Calu3 (cell line): ENCODE measurements at places on chromosomes 5 and 9.

- DNase-seq, result peak; percentile 91
Measured at GRCh38 chr5:6765612-6766525, 52.6 kb downstream of the TENT4A start.

DNA sequence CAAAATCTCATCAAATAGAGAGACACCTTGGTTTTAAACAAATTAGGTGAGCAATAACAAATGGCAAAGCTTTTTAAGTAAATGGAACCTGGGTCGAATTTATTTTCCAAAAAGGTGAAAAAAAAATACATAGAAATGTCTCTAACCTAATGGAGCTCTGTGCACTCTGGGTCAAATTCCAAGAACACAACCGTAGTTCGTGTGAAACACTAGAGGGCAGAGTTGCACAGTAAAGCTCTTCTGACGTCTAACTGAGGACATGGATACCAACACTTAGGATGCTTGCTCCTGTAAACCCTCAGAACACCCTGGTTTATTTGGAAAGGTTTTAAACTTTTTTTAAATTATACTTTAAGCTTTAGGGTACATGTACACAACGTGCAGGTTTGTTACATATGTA is 18.9 kb downstream of the MARCHF11 start:
- peak; percentile 20 for DNase-seq

DNA sequence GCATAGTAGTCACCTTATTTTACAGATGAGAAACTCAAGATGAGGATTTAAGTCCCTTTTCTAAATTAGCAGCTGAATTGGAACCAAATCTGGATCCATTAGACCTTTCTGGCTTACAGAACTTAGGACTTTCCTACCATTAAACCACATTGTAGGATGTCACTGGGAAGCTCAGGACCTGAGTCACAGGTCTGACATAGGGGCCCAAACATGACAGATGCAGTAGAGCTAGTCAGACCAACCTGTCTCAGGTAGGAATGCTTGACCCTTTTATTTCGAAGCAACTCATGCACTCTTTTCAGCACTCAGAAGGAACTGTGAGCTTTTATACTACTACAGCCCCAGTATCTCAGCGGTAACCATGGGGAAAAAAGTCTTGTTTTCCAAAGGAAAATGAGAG is 2.6 kb downstream of the RAB24 start:
- DNase-seq, result no peak

GRCh38 chr5:65262649-65263059 is 219.1 kb downstream of the ADAMTS6 start:
- DNase-seq, result no peak

DNA sequence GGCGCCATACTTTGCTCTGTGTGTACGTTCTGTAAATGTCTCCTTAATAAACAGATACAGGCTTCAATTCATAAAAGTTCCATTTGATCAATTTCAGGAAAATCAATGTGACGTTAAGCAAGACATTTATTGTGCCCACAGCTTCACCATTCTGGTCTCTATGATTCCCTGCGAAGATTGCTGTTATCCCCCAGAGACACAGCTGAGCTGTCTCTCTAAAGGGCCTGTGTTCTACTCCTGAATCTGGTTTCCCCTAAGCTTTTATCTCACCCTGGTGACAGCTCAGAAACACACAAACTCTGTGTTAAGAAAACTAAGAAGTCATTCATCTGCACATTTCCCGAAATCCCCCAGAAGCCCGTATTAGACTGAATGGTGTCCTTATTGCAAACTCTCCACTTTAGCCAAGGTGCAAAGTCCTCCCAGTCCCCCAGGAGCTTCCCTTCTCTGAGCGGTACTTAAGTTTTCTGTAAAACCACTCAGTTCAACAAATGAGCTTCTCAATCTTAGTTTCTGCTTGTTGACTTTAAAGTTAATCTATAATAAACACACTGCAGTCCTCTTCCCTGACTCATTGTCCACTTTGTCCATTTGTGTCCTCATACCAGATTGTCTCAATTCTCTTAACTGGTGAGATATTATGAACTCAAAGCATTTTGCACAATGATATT is 1.4 kb upstream of the C5orf15 start:
- DNase-seq, result peak; percentile 70

DNA sequence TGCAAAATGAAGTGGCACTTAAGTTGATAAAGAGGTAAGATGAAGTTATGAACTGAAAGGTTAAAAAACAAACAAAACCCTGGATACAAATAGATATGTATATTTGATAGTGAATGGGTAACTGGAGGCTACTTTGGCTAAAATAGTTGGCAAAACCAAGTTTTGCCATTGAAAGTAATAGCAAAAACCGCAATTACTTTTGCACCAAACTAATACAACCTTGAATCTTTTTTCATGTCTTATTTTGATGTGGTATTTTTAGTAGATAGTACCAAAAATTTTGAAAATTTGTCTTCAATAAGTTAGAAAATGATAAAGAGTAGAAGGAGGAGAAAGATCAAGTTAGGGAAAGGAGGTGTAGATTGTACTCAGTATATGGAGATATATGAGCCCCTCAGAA is 47.9 kb upstream of the PLCXD3 start:
- DNase-seq, result no peak

DNA sequence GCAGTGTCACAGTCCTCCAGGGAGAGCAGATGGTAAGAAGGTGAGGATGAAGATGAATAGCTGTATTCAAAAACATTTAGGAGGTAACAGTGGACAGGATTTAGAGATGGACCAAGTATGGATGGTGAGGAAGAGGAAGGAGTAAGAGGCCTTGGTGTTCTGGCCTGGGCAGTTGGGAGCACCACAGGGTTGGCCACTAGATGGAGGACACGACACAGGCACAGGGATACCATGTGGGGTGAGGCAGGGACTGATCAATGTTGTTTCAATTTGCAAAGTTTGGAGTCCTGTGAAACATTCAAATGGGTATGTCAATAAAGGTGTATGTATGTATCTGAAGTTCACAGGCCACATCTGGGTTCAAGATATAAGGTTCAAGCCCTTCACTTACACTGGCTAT is 141.1 kb upstream of the RASEF start:
- DNase-seq, result no peak

- DNase-seq, result no peak
Measured at GRCh38 chr5:123881759-123882244, 369.8 kb downstream of the CSNK1G3 start.

DNA sequence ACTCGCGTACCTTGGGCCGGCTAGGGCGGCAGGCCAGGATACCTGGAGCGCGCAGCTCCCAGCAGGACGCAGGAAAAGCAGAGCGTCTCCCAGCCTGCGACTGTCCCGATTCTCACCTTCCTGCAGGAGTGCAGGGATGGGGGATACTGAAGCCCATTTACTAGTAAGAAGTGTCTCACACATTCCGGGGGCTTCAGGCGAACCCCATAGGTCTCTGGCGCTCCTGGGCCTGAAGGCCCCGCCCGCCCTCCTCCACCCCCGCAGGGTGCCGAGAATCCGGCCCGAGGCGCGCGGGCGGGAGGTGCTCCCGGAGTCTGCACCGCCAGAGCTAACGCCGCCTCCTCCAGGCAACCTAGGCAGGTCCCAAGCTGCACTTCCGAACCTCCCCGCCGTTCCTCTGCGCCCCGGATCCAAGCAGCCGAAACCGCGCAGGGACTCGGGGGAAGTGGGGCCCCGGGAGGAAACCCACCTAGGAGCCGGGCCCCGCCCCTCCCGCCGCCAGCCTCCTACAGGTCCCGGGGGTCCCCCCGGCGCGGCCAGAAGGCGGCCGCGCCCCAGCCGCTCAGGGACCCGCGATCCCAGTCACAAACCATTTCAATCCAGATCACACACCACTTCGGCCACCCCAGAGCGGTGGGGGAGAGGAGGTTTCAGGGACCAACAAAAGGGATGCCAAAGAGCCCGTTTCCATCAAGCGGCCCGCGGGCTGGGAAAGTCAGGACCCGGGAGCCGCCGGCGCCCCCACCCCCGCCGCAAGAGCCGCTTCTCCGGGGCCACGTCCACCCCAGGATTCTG is 1.2 kb downstream of the ROR2 start:
- peak; percentile 36 for DNase-seq

- DNase-seq, result no peak
Measured at GRCh38 chr9:121645853-121646807, 5.3 kb upstream of the DAB2IP start.

- DNase-seq, result no peak
Measured at GRCh38 chr9:98532574-98532973, 176.2 kb downstream of the GABBR2 start.

GRCh38 chr5:7822449-7822848 is 28.5 kb downstream of the CFAP90 start:
- no peak for DNase-seq

GRCh38 chr5:116520771-116521170 is 53.9 kb downstream of the SEMA6A start:
- no peak for DNase-seq

DNA sequence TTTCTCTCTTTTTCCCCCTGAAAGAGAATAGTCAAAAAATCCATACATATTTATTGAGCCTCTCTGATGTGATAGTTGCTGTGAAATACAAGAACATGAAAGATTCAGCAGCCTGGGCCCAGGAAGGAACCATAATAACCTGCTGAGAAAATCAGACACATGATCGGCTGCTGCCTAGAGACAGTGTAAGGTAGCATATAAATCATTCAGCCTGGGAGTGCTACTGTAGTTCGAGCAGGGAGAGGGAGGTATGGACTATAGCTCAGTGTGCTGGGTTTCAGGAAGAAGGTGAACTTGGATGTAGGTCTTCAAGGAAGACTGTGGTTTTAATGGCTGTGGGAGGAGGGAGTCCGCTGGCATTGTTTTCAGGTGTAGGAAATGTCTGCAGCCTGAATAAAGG is 469.1 kb downstream of the RAB3C start:
- no peak for DNase-seq

DNA sequence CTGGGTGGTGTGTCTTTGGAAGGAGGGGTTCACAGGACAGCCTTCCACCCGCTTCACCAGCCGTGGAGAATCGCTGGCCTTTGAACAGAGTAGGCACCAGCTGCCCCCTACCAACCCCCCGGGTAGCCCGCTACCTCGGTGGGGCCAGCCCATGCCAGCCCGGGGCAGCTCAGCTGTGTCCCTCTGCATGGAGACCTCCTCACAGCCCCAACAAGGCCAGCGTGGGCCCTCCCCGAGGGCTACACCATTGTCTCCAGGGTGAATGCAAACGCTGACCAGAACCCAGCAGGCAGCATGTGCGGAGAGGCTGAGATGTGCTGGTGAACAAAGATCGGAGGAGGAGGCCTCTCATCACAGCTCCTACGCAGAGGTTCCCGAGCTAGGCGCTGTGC is 51.9 kb downstream of the LMX1B start:
- DNase-seq, result no peak

DNA sequence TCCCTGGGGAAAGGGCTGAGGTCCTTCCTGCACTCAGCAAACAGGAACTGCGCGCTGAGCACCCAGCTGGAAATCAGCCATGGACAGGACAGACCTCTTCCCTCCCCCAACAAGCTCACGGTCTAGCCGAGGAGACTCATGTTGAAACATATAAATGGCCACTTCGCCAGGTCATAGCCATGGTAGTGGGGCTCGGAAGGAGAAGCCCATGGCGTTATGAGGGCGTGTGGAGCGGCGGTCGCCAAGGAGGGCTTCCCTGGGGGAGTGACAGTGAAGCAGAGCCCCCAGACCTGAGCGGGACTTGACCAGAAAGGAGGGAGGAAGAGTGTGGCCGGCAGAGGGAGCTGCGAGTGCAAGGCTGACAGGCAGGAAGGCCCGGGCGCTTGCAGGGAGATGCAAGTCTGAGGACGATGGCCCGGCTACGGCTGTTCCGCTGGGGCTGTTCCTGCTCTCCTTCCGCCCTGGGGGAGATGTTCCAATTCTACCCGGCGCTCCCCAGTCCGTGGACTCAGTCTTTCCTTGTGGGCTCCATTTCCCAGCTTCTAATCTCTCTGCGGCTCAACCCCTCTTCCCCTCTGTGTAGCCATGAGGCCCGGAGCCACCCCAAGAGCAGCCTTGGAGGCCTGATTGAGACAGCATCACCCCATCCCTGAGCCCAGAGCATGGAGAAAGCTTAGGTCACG is 43.9 kb upstream of the PRRC2B start:
- DNase-seq, result peak; percentile 88

DNA sequence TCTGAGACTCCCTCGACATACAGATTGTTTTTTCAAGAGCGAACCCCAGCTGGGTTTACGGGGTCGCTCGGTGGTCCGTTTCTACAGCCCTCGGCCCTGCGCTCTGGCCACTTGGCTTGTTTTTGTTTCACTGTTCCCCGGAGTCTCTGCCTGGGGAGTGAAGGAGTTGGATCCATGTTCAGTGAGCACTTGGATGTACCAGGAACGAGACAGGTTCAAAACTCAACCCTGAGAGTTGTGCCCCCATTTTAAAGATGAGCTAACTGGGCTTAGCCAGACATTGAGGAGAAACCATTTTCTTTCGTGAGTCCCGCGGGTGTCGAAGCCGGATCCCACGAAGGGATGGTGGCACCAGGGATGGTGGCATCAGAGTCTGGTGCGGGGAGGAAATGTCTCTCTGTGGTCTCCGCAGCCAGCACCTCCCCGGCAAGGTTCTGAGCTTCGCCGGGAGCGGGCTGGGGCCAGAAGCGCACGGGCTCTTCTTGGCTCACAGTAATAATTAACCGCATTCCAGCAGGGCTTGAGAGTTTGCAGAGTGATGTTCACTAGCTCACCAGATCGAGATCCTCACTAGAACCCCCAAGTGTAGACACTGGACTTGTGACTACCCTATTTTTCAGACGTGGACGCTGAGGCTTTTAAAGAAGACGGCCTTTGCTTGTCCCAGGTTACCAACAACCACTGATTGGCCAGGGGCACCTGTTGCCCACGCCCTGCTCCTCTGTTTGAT is 1.0 kb downstream of the MSX2 start:
- no peak for DNase-seq
